Hippocampal formation (tissue), 2 donors: ENCODE measurements at places on chromosomes 1 and 21.

GRCh38 chr1:231233735-231234417 is 7.1 kb upstream of the GNPAT start:
- DNase-seq = no peak

- no peak for DNase-seq
Observed at GRCh38 chr1:19648689-19649088, 4.6 kb downstream of the NBL1 start.

- no peak for DNase-seq
Observed at GRCh38 chr1:28378906-28379305, 9.4 kb downstream of the PHACTR4 start.

GRCh38 chr1:38891753-38892152 is 10.4 kb upstream of the GJA9 start:
- no peak for DNase-seq

GRCh38 chr1:87093286-87093685 is 178.9 kb downstream of the HS2ST1 start:
- no peak for DNase-seq

GRCh38 chr1:15080328-15081007 is 73.1 kb upstream of the TMEM51 start:
- DNase-seq = no peak

GRCh38 chr1:239719642-239720258 is 333.4 kb downstream of the CHRM3 start:
- no peak for DNase-seq

GRCh38 chr1:172926070-172926469 is 124.7 kb downstream of the TNFSF18 start:
- no peak for DNase-seq

GRCh38 chr1:96080925-96081324 is 640.7 kb upstream of the PTBP2 start:
- no peak for DNase-seq

GRCh38 chr1:37070126-37070525 is 35.8 kb upstream of the GRIK3 start:
- DNase-seq = no peak

- no peak for DNase-seq
Observed at GRCh38 chr1:218752126-218752525, 407.0 kb downstream of the TGFB2 start.

- DNase-seq = no peak
Observed at GRCh38 chr1:172883844-172884243, 166.9 kb downstream of the TNFSF18 start.

- no peak for DNase-seq
Observed at GRCh38 chr1:166432655-166433054, 265.9 kb upstream of the FAM78B start.

DNA sequence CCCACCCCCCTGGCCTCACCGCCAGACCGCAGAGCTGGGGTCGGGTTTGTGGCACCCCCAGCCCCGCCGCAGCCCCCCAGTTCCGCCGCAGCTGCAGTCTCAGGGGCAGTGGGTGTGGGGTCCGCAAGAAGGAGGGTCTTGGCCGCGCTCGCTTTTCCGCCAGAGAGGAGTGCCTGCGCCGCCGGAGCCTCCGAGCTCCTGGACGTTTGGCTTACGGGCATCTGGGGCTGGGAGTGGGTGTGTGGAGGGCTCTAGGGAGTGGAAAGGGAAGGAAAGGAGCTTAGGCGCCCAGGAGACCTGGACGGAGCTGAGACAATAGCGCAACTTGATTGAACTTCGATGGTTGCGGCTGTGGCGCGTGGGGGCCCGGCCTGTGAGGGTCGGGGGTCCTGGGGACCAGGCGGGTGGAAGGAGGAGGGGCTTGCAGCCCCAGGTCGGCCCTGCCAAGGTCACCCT is 88.8 kb upstream of the IPO9 start:
- DNase-seq = no peak

DNA sequence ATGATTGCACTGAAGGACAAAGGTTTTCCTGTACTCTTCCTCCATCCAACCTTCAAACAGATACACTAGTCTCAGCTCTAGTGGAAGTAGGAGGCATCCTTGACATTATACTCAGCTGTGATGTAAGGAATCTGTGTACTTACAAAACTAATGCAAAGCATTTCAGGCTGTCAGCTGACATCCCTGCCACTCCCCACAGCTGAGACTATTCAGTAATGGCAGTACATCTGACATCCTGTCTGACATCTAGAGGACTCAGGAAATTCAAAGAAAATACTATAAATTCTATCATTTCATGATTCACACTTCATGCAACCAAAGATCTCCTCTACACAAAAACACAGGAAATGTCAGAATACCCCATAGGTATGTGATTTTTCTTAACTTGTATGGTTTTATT is 325.8 kb downstream of the SMYD3 start:
- no peak for DNase-seq

DNA sequence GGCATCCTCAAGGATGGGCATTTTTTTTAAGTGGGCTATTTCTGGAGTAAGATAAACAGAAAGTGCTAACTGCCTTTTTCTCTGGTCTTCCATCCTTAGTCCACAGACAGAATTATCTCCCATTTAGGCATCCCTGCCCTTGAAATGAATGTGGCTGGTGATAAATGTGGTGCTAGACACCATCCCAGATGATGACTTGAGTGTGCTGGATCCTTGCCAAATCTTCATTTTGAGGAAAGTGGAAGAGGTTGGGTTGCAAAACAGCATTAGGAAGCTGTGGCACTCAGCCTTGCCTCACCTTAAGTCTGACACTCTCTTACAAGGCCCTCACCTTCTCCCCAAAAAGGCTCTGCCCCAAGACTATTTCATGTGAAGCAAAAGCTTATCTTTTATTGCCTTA is 19.2 kb downstream of the MAB21L3 start:
- DNase-seq = no peak

DNA sequence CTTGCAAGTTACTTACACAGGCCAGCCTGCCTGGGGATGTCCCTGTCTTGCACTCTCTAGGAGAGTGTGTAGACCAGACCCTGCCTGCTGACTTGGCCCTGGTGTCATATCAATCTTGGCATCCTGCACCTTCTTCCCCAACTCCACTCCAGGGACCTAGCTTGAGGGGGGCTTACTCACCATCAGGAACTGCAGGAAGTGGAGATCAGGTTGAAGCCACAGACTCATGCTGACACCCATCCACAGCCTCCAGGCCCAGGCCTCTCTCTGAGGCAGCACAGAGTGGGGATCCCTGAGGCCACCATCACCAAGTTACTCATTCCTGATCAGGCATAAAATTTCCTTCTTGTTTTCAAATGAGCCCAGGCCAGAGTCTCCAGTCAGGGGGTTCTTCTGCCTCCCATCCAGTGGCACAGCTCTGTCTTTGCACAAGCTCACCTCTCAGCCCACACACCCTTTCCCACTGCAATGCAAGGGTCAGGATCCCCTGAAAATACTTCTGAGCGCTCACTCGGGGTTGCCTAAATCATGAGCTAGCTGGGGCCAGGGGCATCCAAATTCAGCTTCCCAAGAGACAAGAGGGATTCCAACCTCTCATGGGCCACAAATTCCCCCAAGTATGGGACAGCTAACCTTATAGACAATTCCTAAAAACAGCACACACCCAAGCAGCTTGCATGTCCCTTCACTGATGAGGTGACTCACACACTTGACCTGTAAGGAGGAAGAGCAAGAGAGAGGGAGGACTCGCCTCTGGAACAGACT is 33.5 kb downstream of the CSMD2 start:
- DNase-seq = no peak

GRCh38 chr1:4327142-4327541 is 327.3 kb upstream of the AJAP1 start:
- DNase-seq = no peak

DNA sequence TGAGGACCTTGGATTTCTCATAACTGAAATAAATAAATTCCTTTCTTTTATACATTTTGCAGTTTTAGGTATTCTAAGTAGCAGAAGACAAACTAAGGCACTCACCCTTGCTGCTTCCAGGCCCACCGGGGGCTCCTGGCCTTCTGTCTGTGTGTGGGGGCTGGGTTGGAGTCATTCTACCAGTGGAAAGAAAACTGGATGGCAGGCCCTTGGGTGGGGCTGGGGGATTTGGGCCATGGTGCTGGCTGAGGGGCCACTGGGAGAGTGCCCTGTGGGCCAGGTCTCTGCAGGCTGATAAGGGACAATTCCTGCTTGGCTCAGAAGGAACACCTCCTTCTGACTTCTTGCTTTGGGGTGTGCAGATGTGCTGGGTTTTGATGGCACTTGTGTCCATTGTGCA is 54.0 kb upstream of the CSF3R start:
- no peak for DNase-seq

GRCh38 chr21:14987370-14988170 is 77.2 kb downstream of the NRIP1 start:
- no peak for DNase-seq

GRCh38 chr1:58739856-58740466 is 40.1 kb upstream of the MYSM1 start:
- DNase-seq = no peak

GRCh38 chr1:244273845-244274619 is 177.7 kb downstream of the ADSS2 start:
- DNase-seq = no peak

DNA sequence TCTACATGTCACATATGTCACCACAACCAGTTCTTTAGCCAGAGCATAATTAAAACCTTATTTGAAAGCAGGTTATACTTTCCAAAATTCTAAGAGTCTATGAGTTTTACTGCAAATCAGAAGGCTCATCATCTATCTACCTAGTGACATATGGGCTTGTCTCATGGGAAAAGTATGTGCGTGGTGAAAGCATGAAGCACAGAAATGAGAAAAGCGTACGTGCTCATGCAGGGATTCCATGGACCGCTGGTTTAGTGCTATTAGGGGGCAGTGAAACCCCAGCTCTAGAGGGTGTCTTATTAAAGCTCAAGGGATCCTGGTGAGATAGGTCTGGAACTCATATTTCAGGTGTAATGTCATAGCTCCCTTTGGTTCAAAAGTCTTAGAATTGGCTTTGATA is 50.2 kb downstream of the FAM163A start:
- DNase-seq = no peak

DNA sequence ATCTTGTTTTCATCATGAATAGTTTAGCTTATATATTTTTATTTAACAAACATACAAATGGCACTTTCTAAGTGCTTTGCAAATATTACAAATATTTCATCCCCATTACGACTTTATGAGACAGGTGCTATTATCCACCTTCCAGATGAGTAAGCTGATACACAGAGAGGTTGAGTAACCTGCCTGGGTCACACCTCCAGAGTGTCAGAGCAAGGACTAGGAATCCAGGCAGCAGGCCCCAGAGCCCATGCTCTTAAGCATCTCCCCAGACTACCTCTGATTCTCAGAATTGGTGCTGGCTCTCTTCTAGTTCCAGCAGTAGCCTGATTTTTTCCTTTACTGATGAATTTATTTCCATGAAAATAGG is 40.0 kb downstream of the EPHB2 start:
- no peak for DNase-seq

- no peak for DNase-seq
Observed at GRCh38 chr1:214310777-214311690, 30.1 kb downstream of the SMYD2 start.

- no peak for DNase-seq
Observed at GRCh38 chr1:231478811-231479210, 49.7 kb upstream of the TSNAX start.

GRCh38 chr1:181105134-181106021 is 16.9 kb downstream of the IER5 start:
- DNase-seq = peak; percentile 86

- DNase-seq = peak; percentile 61
Observed at GRCh38 chr1:28208818-28209441, 23.9 kb downstream of the DNAJC8 start.

- DNase-seq = no peak
Observed at GRCh38 chr1:225980005-225980836, 18.9 kb downstream of the SDE2 start.

GRCh38 chr1:25879675-25880074 is 4.2 kb upstream of the PAQR7 start:
- no peak for DNase-seq

DNA sequence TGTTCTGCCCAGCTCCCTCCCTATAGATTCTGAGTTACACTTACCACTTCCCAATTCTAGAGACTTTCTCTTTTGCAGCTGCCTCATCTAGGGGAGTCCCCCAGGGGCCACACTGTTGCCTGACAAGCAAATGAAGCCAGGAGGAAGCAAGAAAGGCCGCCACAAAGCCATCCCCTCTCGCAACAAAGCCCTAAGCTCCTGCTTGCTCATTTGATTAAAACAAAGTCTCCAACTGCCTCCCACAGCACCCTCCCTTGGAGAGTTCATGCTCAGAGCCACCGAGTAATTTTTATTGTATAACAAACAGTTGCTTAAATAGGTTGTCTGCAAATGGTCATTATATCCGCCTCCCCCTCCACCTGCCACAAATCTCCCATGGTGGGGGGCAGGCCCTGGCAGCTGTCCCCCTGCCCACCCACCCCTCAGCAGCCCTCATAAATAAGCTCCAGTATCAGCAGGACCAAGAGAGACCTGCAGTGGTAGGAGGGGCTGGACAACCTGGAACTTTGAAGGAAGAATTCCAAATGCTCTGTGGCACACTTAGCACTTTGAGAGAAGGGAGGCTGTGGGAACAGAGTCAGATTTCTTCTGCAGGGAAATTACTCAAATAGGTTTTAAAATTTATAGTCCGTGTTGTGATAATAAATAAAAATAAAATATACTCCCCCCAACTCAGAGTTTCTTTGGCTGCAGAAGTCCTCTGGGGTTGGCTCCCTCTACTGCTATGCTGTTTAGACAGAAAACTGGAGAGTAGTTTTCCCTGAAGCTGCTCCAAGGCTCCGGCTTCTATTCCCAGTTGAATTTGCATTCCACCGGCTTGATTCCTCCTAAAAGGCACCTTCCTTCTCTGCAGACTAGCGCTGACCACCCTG is 237.5 kb downstream of the TTLL7 start:
- DNase-seq = no peak

DNA sequence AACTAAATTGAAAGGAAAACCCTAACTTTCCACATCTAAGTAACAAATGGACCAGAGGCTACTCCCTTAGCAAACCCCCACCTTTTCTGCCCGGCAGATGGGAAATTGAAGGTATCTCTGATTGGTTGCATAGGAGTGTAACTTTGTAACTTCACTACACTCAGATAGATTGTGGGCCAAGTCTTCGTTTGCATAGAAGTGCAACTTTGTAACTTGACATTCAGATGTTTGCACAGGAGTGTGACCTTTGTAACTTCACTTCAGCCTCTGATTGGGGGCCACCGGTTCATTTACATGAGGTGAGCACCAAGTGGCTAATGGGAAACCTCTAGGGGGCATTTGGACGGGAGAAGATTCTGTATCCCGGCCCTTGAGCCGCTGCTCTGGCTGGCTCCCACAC is 59.4 kb downstream of the C1orf94 start:
- no peak for DNase-seq

- DNase-seq = no peak
Observed at GRCh38 chr21:42013376-42013775, 3.2 kb upstream of the ZBTB21 start.

DNA sequence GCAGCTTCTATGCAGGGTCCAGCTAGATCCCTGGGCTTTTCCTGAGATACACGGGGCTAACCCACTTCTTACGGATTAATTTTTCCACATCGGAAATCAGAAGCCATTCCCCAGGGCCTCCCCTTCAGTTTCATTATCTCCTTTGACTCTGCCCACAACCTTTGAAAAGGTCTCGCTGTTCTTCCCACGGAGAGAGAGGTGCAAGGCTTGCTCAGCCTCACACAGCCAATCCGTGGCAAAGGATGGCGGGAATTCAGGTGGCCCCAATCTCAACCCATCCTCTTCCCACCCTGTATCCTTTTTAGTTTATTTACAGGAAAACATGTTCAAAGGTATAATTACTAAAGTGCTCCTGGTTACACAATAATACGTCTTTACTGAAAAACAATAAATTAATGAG is 702 bp upstream of the MAPKAPK2 start:
- no peak for DNase-seq
